Thyroid gland (tissue), 4 donors: ENCODE measurements at places on chromosomes 6 and 20.

DNA sequence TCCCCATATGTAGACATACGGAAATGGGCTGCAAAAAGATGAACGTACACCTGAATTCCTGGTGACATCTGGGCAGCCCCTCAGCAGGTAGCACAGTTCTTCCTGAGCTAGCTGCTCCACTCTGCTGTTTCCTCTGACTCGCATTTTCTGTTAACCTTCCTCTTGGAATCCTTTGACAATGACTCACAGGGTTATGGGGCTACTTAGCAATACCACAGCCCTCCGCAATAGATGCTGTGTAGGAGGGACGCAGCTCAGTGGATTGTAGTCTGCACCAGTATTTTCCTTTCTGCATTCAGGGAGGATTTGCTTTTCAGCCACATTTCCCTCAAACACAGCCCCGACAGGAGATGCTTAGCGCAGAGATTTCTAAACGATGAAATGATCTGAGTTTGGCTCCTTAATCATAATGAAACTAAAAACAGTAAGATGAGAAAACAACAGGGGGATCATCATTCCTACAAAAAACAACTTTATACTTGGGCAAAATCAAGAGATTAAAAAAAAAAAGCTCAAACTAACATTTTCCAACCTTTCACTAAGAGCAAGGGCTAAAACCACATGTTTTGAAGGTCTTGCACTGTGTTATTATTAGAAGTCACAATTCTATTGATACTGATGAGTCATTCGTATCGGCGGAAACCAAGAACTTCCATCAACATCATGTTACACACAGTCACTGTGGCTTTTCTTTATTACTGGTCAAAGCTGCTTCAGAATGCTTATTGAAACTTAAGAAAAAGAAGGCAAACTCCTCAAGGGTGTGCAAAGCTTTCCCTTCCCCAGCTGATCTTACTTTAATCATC is 12.2 kb downstream of the BACH2 start:
- DNase-seq = no peak

GRCh38 chr6:144931172-144932035 is 646.3 kb downstream of the UTRN start:
- DNase-seq = peak; percentile 64

DNA sequence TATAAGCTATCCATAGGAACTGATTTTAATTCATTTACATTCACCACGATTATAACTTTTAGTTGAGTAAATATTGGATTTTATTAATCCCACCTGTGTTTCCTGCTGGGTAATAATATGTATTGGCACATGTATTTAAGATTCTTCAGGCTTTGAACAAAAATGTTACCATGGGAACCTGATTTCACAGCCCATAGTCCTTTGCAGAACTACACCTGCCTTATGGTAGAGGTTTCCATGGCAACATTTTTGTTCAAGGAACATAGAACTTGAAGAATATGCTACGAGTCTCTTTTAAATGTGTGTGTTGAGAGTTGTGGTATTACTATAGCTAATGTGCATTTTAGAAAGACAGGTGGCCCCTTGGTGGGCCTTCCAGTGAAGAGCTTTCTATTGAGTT is 317.4 kb downstream of the SAMD5 start:
- DNase-seq = no peak

DNA sequence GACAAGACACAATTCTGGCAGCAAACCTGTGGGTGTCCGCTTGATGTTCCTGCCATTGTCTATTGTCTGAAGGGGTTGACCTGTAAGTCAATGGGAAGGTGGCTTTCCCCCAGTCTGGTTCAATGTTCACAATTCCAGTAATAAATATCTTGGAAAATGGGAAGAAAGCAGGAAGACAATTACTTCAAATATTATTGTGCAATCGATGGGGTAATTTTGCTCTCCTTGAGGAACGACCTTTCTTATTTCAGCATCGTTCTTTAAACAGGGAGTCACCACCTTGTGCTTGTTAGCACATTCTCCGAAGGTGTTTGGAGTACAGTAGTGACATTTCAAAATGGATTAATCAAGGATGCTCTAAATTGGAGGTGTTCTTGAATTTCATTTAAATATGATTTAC is 136.9 kb downstream of the BTBD3 start:
- DNase-seq = no peak

- no peak for DNase-seq
Observed at GRCh38 chr6:132161283-132161682, 210.1 kb upstream of the CCN2 start.

DNA sequence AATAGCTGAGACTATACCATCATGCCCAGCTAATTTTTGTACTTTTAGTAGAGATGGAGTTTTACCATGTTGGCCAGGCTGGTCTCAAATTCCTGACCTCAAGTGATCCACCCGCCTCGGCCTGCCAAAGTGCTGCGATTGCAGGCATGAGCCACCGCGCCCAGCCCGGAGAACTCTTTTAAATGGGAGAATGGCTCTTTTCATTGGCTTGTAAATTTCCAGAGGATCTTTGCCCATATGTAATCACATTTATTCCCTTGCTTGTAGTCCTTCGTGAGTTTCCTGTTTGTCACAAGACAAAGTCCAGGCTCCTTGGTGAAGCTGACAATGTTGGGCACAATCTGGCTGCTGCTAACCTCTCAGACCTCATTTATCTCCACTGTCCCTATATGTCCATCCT is 135.1 kb downstream of the CEP57L1 start:
- no peak for DNase-seq

GRCh38 chr20:50731930-50732690 is 730 bp downstream of the PARD6B start:
- DNase-seq = no peak

GRCh38 chr6:13492357-13492756 is 5.0 kb upstream of the GFOD1 start:
- DNase-seq = no peak

- peak; percentile 96 for DNase-seq
Observed at GRCh38 chr6:70667711-70668498, at the start of gene SMAP1. Gene SMAP1 (plus strand): TSS chr6:70667883. CDS start chr6:70668024, 141 bp downstream.

DNA sequence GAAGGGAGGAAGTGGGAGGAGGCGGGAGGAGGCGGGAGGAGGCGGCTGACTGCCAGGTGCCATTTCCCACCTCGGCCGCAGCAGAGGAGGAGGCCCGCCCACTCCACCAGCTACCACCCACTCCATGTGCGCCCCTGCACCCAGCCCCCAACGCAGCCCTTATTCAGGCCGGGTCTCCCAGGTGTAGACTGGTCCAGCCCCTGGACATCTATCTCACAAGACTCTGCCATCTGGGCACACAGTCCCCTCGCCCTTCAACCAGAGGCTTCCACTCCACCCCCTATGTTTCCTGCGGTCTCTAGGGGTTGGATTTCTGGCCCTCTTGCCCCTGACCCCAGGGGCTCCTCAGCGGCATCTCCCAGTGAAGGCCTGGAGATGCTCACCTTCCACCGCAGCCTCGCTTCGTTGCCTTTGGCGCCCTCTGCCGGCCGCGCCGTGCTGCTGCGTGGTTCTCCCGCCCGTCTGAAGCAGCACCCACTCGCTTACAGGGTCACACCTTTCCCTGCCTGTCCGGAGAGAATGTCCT is 32.6 kb upstream of the FAM83D start:
- peak; percentile 58 for DNase-seq

- no peak for DNase-seq
Observed at GRCh38 chr20:61299104-61299503, 47.0 kb downstream of the CDH4 start.

- DNase-seq = no peak
Observed at GRCh38 chr6:131754715-131755567, 44.1 kb upstream of the CTAGE9 start.

DNA sequence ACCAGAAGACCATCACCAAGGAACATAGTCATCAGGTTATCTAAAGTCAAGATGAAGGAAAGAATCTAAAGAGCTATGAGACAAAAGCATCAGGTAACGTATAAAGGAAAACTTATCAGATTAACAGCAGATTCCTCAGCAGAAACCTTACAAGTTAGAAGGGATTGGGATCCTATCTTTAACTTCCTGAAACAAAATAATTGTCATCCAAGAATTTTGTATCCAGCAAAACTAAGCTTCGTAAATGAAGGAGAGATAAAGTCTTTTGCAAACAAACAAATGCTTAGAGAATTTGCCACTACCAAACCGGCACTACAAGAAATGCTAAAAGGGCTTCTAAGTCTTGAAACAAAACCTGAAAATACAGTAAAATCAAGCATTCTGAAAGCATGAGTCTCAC is 71.0 kb downstream of the HECA start:
- DNase-seq = no peak

DNA sequence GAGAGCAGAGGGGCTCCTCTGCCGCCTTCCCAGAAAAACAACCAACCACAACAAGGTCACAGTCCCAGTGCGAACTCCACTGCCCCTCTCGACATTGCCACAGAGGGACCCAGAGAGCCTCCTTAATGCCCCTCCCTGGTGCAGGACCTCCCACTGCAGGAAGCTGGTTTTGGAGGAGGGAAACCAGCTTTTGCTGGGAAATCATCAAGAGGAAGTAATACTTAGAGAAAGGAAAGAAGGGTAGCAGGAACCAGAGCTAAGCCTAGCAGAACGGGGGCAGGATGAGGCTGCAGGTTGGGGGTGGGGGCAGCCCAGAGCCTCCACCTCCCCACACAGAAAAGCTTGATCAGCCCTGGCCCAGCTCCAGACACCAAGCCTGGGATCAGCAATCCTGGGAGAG is 37.7 kb upstream of the SIRPA start:
- no peak for DNase-seq

- no peak for DNase-seq
Observed at GRCh38 chr6:25579902-25580495, 72.0 kb upstream of the SCGN start.

DNA sequence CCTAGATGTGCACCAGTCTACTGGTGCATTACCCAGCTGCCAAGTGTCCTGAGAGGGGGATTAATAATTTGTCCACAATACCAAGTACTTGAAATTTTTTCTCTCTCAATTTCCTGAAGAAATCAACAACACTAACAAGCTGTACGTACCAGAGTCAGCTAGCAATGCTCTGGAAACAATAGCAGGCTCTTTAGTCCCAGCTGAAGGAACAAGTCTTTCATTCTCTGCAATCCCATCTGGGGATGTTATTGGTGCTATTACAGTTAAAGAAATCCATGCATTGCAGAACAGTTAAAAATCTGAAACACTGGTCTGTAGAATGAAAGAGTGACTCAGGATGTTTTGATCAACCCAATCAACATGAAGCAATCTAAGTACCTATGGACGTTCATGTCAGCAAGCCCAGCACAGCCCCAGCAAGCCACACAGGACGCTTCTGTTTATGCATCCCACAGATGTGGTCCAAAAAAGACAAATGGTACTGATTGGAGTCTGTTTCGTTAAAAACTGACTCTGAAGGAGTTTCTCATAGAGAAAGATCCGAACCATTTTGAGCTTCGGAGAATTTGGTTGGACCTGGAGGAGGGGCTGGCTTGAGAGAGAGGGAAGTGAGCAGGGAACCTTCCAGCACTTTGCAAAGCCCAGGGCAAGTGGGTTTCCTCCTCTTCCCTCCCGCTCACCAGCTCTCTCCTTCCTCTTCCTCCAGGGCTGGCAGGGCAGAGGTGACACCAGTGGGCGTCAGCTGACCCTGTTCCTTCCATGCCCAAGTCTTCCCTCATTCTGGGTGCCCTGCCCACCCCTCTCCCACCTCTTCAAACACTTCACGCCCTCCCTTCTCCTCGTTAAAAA is 11.9 kb downstream of the PRR18 start:
- DNase-seq = no peak

GRCh38 chr6:5776706-5777390 is 229.9 kb downstream of the NRN1 start:
- no peak for DNase-seq

DNA sequence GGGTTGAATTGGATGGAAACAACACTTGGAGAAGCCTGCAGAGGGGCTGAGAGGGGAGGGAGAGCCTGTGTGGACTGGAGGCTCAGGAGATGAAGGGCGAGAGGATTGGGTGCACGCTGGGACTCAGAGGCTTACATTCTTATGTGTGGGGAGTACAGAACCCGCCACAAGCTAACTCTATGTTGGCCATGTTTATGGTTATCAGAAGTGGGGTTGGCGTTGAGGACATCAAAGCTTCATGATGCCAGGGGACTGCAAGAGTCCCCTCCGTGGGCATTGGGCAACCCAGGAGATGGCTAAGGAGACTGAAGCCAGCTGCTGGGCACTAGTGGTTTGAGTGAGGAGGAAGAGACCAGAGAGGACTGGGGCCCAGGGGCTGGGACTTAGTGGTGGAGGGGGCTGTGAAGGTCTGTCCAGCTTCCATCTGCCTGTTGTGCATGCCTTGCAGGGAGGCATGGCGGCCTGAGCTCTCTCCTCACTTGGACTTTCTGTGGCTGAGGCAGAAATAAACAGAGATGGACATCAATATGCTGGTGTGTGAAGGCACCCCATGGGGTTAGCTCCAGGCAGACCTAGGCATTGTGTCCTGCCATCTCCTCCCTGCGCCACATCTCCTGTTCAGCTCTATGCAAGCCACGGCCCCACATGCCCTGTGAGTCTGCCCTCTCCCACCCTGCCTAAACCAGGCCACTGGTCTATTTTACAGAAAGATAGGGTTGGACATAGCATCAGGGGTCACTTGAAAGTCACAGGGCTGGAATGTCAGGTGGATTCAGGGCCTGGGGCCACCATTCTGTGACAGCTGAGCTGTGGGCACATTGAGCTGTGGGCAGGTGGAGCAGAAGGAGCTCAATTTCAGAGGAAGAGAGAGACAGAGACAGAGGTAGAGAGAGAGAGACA is 61.6 kb downstream of the PHACTR3 start:
- DNase-seq = no peak

DNA sequence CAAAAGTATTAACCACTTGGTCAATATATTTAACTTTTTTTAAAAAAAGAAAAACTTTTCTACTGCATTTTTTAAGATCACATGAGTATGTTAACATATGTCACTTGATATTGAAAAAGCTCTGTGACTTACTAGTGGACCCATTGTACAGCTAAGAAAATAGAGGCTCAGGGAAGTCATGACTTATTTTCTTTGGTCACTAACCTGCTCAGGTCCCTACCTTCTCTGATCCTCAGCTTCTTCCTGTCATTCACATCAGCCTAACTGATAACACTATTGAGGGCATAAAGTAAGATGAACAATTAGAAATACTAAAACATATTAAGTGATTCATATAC is 19.8 kb downstream of the AGPAT4 start:
- no peak for DNase-seq

DNA sequence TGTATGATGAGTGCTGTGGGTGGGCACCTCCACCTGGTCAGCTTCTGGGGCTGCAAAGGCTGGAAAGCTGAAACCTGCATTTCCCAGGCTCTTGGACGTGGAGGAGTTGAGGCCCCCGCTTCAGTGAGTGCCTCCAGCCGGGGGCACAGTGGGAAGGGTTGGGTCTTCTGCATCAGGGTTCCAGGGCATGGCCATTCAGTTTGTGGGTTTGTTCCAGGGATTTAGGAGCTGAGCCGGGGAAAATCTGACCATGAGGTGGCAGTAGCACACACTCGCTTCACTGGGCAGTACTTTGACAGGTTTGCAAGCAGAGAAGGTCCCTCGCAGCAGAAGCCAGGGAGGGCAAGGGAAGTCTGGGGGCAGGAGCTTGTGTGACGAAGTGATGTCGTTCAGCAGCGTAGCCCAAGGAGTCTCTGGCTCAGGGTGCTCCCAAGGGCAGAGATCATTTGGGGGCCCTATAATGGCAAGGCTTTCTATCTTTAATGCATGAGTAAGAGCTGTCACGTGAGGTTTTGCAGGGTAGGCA is 69.5 kb upstream of the SULF2 start:
- no peak for DNase-seq

- DNase-seq = no peak
Observed at GRCh38 chr6:162852840-162853577, 125.2 kb downstream of the PACRG start.
